ENCODE measurements at places on chromosomes 7 and 10.

DNA sequence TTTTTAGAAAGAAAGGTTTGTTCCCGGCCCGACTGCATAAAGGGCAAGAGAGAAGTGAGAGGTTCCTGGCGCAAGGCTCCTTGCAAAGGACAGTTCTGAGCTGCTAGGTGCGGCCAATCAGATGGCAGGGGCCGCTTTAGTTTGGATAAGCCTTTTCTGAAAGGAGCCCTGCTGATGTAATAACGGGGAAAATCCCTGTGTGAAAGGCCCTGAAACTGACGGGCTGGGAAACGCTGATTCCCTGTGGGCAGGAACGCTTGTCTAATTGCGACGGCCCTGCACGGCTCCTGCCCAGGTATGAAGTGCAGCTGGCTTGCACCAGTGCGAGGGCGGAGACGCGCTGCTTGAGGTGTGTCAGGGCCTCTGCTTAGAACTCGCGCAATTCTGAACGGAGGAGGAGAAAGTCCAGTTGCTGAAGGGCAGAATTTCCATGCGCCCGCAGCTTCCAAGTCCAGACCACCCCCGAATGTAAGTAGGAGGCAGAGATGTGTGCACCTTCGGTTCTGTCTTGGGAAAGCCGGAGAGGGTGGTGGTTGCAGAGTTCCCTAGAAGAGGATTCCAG is 30.5 kb downstream of the TACC2 start:
- DNase-seq = no peak

GRCh38 chr10:24215196-24215595 is 6.3 kb downstream of the KIAA1217 start:
- no peak for DNase-seq

- no peak for DNase-seq
These were observed 56.3 kb upstream of the LBX1 start for GRCh38 chr10:101285519-101286070.

DNA sequence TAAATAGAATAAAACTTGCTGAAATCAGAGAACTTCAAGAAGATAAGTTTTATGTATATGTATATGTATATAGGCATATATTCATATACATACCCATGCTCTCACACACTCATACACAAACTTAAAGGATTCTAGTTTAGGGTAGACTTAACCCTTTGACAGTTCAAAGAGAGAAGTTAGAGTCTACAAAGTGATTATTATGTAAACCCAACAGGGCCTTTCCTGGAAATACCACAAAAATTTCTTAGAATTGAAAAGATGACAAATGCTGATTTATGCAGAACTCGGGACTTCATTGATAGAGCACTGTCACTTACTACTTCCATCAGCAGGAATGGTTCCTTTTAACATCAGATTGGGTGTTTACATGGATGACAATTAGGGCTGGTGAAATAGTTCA is 763.5 kb downstream of the AUTS2 start:
- no peak for DNase-seq

DNA sequence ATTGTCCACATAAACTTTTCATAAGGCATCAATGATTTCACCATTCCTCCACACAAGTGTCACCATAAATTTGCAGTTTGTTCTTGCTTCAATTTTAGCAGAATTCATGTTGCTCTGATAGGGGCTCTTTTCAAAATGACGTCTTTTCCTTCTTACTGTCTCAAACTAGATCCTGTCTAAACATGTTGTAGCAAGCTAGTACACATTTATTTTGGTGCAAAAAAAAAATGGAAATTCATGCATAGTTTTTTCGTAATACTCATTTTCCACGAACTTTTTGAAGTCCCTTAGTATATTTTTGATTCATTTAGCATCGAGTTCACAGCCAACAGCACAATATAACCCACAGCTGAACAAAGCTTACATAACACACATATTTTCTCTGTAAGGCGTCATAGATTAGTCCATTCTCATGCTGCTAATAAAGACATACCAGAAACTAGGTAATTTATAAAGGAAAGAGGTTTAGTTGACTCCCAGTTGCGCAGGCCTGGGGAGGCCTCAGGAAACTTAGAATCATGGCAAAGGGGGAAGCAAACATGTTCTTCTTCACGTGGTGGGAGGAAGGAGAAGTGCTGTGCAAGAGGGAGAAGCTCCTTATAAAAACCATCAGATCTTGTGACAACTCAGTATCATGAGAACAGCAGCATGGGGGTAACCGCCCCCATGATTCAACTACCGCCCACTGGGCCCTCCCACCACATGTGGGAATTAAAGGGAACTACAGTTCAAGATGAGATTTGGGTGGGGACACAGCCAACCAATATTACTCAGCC is 301.5 kb downstream of the CCDC3 start:
- DNase-seq = no peak

GRCh38 chr10:101511938-101512337 is 76.1 kb downstream of the POLL start:
- DNase-seq = no peak

- DNase-seq = no peak
These were observed 134.3 kb downstream of the KAT6B start for GRCh38 chr10:74960670-74961069.

DNA sequence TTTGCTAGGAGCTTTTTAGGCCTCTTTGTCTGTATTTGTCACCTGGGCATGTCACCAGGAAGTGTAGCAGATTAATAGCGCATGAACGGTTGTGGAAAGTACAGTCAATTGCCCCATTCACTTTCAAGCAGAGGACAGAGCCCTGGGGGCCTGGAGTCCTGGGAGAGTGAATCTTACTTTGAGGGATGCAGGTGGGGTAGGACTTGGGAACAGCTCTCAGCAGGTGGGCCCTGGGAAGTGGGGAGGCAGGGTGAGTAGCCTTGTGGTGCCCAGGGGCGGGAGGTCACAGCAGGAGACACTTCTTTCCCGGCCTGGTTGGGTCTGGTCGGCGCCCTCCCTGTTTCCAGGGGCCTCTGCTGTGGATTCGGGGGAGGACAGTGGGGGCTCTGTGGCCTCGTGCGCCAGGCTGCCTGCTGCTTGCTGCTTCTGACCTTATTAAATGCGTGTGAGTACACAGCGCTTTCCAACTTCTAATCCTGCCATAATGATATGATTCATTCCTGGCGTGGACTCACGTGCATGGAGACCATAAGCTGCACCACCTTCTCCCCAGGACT is 51.6 kb upstream of the AQP1 start:
- DNase-seq = no peak

DNA sequence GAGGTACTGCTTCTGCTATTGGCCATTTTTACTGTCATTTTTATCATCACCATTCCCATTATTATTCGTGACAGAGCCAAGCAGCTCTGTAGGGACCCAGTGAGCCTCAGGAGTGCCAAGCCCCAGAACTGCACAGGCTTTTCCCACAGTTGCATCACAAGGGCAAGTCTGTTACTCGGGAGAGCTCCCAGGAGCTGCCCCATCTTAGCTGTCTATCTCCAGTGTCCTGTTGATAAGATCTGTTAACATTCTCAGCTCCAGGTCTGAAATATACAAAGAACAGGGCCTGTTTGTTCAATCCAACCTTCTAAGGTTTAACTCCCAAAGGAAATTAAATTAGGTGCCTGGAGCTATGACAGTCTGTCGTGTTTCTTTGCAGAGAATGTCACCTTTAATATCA is 20.2 kb upstream of the TRIM8 start:
- no peak for DNase-seq

DNA sequence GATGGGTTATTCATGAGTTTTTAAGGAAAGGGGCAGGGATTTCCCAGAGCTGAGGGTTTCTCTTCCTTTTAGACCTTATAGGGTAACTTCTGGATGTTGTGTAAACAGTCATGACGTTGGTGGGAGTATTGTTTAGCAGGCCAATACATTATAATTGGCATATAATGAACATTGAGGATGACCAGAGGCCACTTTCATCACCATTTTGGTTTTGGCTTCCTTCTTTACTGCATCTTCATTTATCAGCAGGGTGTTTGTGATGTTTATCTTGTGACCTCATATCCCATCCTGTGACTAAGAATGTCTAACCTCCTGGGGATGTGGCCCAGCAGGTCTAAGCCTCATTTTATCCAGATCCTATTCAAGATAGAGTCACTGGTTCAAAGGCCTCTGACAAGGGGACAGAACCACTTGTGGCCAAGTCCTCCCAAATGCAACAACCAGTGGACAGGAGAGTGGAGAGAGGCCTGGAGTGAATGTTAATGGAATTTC is 77.3 kb upstream of the RPA3 start:
- DNase-seq = no peak

DNA sequence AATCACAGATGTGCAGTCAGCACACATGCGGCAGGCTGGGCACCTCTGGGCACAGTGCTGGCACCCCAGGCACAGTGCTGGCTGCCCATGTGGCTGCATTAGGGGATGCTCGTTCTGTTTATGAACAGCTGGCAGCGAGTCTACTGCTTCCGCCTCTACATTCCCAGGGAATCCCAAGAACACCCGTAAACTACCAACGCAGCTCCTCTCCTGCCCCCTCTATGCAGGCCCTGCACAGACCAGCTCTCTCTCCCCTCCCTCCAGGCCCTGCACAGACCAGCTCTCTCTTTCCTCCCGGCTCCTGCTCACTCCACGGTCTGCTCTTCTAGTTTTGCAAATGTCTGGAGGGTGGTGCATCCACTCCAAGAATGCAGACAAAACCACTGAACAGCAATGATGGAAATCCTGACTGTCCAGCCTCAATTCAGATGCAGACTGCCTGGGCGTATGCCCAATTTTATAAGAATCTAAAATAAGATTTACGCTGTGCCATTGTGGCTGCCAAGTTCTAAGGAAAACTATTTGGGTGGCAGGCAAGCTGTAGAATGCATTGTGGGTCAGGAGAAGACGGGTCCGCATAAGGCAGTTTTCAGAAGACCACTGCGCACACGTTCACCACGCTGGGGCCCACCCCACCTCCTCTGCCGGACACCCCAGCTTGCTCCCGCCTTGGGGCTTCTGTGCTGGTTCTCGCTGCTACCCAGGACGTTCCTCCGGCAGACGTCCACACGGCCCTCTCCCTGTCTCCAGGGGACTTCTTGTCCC is 234.6 kb downstream of the ZMYND11 start:
- no peak for DNase-seq

- no peak for DNase-seq
These were observed 81.4 kb upstream of the IL6 start for GRCh38 chr7:22645418-22646181.

- DNase-seq = no peak
These were observed at the start of gene IGF2BP3 for GRCh38 chr7:23470330-23471105. Gene IGF2BP3, minus strand, starts transcription at chr7:23470491. Its CDS starts 381 bp downstream, at chr7:23470110.

- no peak for DNase-seq
These were observed 321.5 kb upstream of the NRP1 start for GRCh38 chr10:33655921-33656320.

- DNase-seq = no peak
These were observed 53.1 kb downstream of the TEX36 start for GRCh38 chr10:125629758-125630376.

GRCh38 chr7:66952343-66953043 is 31.5 kb downstream of the TMEM248 start:
- no peak for DNase-seq

- DNase-seq = no peak
These were observed 120.1 kb upstream of the CHST15 start for GRCh38 chr10:124213471-124213870.

DNA sequence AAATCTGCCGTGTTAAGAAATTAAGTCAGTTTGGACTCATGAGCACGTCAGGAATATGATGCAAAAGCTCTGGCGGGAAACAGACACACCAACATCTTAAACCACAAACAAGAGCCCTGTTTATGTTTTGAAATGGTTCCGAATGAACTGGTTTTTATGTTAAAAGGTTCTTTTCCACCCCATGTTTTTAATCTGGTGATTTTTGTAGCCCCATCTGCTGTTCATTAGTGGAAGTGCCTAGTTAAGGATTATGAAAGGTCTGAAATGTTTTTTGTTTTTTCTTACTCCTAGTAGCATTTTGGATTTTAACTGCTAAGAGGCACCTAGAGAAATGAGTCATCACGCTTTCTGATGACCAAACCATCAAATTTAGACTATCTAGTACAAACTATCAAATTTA is 404.1 kb upstream of the MKI67 start:
- DNase-seq = no peak

DNA sequence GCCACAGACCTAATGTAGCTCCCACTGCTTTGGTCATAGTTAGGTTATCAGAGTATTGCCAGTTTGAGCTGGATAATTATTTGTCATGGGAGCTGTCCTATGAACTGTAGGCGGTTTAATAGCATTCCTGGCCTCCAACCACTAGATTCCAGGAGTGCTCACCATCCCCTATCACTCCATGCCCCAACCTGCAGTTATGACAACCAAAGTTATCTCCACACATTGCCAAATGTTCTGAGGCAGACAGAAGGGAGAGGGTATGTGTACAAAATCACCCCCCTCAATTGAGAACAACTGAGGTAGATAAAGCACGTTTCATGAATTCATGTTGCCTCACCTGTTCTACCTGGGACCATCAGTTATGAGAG is 119.0 kb upstream of the CACUL1 start:
- DNase-seq = no peak

GRCh38 chr10:100904917-100905316 is 7.8 kb upstream of the SLF2 start:
- DNase-seq = no peak

- DNase-seq = no peak
These were observed 166.7 kb upstream of the PRKCQ start for GRCh38 chr10:6746782-6747181.

- no peak for DNase-seq
These were observed 763.2 kb downstream of the GRID1 start for GRCh38 chr10:85603151-85603940.

GRCh38 chr10:112778579-112778978 is 171.5 kb upstream of the TCF7L2 start:
- no peak for DNase-seq

GRCh38 chr10:115860182-115861107 is 412.6 kb downstream of the GFRA1 start:
- DNase-seq = no peak

DNA sequence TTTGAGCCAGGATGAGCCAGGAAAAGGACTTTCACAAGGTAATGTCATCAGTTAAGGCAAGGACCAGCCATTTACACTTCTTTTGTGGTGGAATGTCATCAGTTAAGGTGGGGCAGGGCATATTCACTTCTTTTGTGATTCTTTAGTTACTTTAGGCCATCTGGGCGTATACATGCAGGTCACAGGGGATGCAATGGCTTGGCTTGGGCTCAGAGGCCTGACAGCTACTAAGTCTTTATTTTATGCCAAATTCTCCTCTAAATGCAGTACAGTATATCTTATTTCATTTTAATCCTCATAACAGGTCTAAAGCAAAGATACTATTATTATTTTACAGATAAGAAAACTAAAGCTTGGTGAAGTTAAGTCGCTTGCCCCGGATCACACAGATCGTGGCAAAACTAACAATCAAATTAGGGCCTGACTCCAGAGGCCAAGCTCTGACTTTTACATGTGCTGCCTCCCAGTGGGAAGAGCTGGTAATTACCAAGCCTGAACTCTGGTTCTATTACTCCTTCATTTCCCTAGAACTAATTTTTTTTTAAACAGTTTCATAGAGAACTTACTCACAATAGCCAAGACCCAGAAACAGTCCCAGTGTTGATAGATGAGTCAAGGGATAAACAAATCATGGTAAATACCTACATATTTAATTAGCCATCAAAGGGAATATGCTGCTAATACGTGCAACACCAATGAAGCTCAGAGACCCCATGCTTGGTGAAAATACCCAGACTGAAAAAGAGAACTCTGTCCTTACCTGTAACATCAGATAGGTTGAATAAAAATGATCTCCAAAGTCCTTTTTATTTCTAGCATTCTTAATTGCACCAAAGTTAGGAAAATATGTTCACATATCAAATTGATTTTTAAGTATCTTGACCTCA is 35.4 kb downstream of the C7orf25 start:
- DNase-seq = peak; percentile 20

Measured in activated gamma-delta T cell treated with Interleukin-2 at 50 U/mL for 16 hours (primary cell).